ENCODE measurements at places on chromosomes 7 and 10.

DNA sequence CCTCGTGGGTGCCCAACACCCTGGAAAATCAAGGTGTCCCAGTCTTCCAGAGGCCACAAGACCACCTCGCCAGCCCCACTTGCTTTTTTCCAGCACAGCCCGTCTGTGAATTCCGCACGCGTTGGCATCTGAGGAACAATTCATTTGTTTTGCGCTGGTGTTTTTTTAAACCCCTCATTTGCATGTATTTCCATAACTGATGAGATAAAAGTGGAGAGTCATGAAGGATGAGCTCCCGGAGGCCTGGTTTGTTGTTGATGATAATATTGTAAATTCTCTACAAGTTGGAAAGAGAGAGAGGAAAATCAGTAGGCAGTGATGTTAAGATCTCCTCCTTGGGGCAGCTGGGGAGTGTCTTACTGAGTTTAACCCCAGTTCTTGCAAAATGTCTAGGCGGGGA, 34.6 kb downstream of the SLC29A3 start:
- DNase-seq: no peak

DNA sequence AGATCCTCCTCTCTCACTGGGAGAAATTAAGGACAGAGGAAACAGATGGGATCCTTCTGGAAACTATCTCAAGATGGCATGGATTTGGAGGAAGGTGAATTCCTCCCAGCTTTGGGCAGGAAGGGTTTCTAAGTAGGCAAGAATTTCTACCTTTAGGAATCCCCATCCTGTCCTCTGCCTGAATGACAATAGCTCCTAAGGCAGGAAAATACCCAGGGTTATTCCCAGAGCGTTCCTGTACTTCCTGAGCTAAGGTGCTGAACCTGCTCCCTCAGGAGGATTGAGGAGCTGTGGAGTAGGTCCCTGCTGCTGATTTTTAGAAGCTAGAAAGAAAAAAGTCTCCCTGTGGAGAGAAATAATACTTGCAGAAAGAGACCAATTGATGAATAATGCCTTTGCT, 568 bp downstream of the MGAM2 start:
- no peak for DNase-seq

- no peak for DNase-seq
Measured at GRCh38 chr7:33750177-33750576, 155.2 kb upstream of the BMPER start.

DNA sequence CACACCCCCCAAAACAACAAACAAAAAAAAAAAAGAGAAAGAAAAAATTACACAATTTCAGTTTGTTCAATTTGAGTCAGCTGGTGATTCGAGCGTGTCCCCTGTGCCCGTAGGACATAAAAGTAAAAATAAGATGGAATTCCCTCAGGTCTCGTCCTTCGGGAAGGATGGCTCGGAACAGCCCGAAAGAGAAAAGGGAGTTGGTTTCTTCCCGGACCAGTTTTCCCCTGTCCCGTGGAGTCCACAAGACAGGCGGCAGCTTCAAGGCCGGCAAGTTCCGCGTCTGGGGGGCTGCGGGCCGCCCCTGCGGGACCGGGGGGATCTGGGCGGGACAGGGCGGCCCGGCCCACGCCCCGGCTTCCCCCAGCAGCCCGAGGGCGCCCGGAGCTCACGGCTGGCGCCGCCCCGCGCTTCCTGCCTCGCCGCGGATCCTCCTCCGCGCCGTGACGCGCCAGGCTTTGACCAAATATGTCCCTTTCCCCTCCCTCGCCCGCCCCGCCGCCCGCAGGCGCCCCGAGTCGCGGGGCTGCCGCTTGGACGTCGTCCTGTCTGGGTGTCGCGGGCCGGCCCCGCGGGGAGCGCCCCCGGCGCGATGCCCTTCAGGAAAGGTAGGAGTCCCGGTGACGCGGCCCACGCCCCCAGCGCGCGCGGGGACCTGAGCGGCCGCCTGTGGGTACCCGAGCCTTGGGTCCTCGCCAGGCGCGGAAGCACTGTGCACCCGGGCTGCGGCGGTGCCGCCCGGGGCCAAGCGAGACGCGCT, 55.8 kb downstream of the RBM17 start:
- peak; percentile 69 for DNase-seq

DNA sequence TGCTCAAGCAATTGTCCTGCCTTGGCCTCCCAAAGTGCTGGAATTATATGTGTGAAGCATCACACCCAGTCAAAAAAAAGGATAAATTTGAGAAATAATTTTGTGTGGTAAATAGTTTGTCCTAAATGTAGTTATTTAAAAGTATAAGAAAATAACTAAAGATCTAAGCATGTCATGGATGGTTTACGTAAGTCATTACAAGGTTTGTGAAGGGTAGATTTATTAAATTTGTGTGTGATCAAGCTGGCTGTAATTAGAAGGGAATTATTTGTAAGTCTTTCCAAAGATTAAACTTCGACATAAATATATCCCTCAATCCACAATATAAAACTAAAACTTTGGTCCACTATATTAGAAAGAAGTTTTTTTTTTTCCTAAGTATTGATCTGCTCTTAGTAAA, 28.6 kb downstream of the ORC5 start:
- no peak for DNase-seq

DNA sequence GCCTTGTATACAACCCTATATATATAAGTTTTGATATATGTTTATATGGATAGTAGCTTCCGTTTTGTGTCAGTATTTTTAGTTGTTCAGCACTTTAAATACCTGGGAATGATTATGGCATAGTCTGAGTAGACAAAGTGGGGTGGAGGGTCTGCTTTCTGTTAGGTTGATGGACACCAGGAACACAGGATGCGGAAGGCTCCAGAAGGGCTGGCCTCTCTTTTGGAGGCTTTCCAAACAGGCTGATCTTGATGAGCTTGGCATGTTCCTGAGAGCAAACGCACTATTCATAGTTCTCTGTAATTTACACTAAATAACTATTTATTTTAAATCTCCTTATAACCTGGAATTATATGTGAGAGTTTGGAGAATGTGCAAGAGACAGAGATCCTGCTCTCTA, 12.7 kb downstream of the AKR1E2 start:
- no peak for DNase-seq

DNA sequence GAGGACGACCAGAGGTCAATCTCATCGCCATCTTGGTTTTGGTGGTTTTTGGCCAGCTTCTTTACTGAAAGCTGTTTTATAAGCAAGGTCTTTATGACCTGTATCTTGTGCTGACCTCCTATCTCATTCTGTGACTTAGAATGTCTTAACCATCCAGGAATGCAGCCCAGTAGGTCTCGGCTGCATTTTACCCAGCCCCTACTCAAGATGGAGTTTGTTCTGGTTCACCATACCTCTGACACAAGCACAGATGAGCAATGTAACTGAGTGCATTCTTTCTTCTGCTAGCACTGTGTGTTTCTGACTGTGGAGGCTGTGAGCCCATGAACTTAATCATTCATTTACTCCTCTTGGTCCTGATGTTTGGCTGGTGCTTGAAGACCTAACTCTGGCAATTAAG, 794.5 kb upstream of the CELF2 start:
- no peak for DNase-seq

GRCh38 chr7:659306-659847, 67.1 kb upstream of the DNAAF5 start:
- no peak for DNase-seq

DNA sequence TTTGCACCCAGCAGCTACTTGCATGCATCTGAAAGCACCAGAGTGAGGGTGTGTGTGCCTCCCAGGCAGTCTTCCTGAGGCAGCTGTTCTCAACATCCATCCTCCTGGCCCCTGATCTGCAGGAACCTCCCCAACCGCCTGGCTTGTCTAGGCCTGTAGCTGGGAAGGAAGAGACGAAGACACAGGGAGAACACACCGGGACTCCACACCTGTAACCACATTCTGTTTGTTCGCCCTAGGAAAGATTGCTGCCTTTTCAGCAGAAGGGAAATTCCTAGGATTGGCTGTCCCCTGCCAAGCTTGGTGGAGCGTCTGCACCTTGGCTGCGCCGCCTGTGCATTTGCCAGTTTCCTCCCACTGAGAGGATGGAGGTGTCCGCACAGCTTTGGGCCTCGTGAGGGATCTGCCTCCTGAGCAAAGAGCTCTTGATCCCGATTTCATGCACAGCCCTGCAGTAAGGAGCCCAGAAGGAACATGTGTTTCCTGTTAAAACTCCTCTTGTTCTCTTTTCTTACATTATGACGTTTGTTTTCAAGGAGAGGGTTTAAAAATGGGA, 154.6 kb downstream of the TPST1 start:
- peak; percentile 62 for DNase-seq

DNA sequence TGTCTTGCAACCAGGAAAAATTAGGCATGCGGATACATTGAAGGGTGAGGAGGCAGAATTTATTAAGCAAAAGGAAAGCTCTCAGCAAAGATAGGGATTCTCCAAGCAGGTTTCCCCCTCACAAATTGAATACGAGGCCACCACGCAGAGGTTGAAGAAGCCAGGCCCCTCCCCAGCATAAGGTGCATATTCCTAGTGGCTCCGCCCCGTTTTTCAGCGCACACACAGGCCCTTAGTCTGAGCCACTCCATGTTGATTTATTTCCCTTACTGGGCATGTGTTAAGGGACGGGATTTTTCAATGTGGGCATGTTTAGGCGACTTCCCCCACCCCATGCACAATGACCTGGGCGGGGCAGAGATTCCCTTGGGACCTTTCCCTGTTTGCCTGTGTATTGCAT, 24.9 kb downstream of the PPP2R2D start:
- no peak for DNase-seq

DNA sequence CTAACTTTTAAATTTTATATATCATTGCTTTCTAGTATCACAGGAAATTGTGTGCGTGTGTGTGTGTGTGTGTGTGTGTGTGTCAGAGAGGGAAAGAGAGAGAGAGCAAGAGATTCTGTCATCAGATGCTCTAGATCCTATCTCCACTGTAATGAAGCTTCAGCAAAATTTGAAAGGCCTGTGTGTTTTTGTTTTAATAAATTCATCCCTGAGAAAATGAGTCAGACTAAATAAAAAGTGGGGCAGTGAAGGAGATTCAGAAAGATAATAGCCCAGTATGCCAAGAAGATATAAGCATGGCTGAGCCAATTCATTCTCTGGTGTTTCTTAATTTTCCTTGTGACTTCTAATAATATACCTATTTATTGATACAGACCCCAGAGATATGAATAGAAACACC, 184.2 kb upstream of the TMEM196 start:
- DNase-seq: no peak

GRCh38 chr10:52639652-52640051, 132.9 kb downstream of the MBL2 start:
- DNase-seq: no peak

DNA sequence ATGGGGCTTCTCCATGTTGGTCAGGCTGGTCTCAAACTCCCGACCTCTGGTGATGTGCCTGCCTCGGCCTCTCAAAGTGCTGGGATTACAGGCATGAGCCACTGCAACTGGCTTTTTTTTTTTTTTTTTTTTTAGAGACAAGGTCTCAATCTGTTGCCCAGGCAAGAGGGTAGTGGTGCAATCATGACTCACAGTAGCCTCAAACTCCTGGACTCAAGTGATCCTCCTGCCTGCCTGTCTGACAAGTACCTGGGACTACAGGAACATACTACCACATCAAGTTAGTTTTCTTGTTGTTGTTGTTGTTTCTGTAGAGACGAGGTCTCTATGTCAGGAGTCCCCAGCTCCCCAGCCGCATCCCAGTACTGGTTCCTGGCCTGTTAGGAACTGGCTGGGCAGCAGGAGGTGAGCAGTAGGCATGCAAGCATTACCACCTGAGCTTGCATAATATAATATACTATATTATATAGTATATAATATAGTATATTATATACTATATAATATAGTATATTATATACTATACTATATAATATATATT, 55.7 kb downstream of the TPK1 start:
- no peak for DNase-seq

- no peak for DNase-seq
Measured at GRCh38 chr10:110511734-110512449, 14.2 kb downstream of the DUSP5 start.

DNA sequence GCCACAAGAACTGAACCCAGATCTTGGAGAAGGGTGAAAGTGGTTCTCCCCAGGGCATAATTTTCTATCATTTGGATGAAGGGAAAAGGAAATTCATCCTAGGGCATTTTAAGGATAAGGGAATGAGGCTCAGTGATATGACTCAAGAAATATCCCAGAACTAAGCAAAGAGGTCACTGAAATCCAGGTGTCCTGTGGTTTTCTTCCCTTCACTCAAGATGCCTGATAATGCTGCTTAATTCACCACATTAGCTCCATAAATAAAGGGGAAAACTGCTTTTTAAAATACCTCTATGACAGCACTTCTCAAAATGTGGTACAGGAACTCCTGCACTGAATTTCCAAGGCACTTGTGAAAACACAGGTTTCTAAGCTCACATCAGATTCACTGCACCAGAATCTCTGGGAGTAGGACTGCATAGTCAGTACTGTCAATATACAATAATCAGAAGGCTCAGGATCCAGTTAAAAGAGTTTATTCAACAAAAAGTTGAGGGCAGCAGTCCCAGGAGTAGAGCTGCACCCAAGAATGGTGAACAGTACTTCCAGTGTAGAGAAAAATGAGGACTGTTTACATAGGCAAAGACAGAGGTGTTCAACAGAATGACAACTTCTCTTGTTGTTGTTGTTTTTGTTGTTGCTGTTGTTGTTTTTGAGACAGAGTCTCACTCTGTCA, 2.9 kb downstream of the IFIT3 start:
- no peak for DNase-seq

GRCh38 chr7:68943786-68944185, 654.5 kb upstream of the AUTS2 start:
- no peak for DNase-seq

DNA sequence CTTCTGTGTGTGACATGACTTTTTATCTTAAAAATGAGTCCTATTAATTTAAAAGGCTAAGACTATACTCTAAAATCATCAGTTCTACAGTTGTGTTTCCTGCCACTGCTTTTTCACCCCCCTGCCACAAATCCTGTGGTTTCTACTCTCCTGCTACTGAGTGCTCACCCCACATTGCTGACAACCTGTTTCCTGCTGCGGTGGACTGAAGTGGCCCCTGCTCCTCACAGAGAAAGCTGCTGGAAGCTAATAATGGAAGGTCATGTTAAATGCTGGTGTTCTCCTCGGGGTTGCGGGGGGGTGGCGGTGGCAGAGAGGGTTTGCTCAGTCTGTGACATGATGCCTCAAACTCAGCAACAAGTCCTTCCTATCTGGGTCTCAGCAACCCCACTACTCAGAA, 113.2 kb upstream of the INHBA start:
- DNase-seq: no peak

GRCh38 chr7:116395141-116395791, 104.3 kb upstream of the CAV2 start:
- no peak for DNase-seq

DNA sequence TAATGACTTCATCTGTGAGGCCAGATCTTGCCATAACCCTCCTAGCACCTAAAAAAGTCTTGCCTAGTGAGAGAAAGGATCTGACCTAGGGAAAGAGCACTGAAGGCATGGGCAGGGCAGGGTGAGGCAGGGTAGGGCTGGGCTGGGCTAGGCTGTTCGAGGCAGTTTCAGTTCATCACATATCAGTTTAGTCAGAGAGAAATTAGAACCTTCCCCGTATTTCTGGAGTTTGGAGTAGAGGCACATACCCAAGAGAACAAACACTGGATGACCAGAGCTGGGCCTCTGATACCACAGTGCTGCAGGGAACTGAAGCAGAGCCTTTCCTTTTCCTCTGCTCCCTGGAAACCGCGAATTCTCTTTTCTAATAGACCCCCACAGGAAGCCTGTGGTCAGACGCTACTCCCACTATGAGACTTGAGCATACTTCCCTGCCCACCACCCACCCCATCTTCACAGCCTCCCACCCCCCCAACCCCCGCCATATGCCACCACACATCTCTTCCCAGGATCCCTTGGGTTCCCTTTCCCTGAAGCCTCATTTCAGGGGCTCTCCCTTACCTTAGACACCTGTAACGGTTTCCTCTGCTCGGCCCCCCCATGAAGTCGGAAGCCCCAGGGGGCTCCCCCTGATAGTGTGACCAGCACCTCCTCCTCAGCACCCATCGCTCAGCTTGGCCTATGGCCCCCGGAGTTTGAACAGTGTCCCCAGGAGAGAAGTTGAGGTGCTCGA, 406 bp downstream of the SYNPO2L start:
- DNase-seq: no peak

Data from anterior cingulate cortex (tissue), 58 donors.